ENCODE measurements at places on chromosomes 2 and 18. TPM values are rescaled to one million over a fixed set of nuclear protein-coding genes. Genes with fewer than 3 reads are reported as not detected.

PELI1 gene
- 5.9 TPM for total RNA-seq

DES gene
- 16,727 TPM for total RNA-seq

IL1RL1 gene
- 14.7 TPM for total RNA-seq

TSN gene
- total RNA-seq = 43.8 TPM

LIMS2 gene
- 97.8 TPM for total RNA-seq

HOXD1 gene
- 0.30 TPM for total RNA-seq

LYPD1 gene
- total RNA-seq = not detected

CD8A gene
- 0.35 TPM for total RNA-seq

KLHL14 gene
- 0.34 TPM for total RNA-seq

Data from heart left ventricle (tissue), 16 donors.